Right hindlimb (tissue), 1 donor: ENCODE measurements at places on chromosomes 12 and 14.

GRCh38 chr12:108835860-108836634, 21.3 kb downstream of the SSH1 start:
- no peak for DNase-seq

GRCh38 chr12:14949631-14950030, 11.3 kb upstream of the ERP27 start:
- DNase-seq, result no peak

GRCh38 chr14:99879401-99880295, 86.4 kb downstream of the EML1 start:
- no peak for DNase-seq

DNA sequence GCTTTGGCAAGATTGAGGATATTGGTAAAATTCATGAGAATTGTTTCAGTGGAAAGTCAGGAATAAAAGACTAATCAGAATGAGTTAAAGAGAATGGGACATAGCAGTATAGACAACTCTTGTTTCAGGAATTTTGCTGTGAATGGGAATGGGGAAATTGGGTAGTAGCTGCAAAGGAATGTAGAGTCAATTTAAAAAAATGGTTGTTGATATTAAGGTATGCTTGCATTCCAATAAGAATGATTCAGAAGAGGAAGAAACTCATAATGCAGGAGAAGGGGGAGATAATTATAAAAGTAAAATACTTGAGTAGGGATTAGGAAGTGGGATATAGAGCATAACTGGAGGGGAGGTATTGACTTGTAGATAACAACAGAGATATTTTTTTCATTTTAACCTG, 40.7 kb downstream of the MNAT1 start:
- DNase-seq, result no peak

DNA sequence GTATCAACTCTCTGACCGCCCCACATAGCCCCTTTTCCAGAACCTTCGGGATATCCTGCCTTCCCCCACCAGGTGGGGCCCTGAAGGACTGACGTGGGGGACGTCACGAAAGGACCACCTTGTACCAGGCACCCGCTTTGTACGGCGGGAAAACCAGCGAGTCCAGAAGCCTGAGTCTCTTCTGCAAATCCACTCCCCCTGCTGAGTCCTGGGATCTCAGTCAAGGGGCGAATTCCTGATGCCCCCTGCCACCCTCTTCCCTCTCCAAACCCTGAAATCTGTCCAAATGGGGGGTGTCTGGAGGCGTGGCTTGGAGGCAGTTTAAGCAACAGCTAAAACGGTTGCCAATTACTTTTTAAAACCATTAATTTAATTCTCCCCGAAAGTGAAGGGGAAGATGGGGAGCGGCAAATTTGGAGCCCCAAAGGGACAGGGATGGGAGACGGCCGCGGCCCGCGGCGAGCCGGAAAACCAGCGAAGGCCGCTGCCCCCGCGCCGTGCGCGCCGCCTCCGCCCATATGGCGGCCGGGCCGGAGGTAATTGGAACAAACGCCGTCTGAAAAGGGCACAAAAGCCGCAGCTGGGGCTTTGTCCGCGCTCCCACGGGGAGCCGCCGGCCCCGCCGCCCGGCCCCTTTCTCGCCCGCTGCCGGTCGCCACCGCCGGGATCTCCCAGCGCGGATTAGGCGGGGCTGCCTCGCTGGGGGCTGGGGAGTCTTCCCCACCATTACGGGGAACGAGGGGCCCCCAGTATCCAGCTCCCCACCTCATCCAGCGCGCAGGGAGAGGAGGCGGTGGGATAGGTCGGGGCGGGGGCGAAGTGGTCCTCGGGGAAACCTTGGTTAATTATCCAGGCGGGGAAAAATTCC, 6.6 kb downstream of the LHX5 start:
- DNase-seq, result no peak
